ENCODE measurements at places on chromosomes 12 and 14.

- DNase-seq: no peak
These were observed 7.8 kb upstream of the PSMC1 start for GRCh38 chr14:90248594-90248993.

- DNase-seq: peak; percentile 96
These were observed at the start of gene IPO4 for GRCh38 chr14:24188251-24189058. TSS of gene IPO4 (minus strand) at chr14:24188816. CDS start at chr14:24188787, 29 bp downstream.

DNA sequence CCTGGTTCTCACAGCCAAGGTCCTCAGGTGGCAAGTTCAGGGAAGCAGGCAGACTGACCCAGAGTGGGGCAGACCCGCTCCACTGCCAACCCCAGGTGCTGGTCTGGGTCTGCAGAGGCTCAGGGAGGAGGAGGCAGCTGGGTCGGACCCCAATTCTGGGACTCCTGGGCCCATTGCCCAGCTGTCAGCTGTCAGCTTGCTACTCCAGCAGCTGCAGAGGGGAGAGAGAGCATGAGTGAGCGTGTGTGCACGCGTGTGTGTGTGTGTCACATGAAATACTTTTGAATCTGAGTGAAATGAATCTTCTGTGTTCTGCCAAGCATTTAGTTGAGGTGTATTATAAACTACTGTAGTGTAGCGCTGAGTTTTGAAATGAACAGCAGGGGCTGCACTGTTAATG, 30.8 kb downstream of the XRCC3 start:
- DNase-seq: no peak

DNA sequence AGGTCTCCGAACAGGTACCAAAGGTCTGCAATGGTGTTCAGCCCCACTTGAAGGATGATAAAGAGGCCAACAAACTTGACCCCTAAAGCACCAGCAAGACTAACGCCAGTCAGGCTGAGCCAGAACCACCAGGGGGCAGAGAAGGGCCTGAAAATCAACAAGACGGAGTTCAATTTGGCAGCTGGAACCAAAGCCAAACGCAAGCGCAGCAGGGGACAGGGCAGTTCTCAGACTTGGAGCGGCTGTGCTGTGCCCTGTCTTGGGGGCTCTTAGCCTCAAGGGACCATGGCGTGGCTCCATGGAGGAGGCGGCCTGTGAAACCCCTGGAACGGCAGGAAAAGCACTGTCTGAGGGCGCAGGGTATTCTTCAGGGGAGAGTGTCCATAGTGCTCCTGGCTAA, 19.6 kb downstream of the POMT2 start:
- peak; percentile 12 for DNase-seq

DNA sequence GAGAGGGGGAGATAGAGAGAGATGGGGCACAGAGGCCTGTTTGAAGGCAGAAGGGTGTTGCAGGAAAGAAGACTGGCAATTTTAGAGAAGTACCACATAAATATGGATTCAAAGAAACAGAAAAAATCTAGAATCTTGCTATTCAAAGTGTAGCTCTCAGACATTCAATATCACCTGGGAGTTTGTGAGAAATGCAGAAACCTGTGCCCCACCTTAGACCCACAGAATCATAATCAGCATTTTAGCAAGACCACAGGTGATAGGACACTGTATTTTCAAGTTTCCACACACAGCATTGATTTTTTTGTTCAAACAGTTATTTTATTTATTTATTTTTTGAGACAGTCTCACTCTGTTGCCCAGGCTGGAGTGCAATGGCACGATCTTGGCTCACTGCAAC, 3.3 kb downstream of the NEDD8 start:
- no peak for DNase-seq

GRCh38 chr14:35682802-35683201, 126.3 kb downstream of the RALGAPA1 start:
- DNase-seq: no peak

DNA sequence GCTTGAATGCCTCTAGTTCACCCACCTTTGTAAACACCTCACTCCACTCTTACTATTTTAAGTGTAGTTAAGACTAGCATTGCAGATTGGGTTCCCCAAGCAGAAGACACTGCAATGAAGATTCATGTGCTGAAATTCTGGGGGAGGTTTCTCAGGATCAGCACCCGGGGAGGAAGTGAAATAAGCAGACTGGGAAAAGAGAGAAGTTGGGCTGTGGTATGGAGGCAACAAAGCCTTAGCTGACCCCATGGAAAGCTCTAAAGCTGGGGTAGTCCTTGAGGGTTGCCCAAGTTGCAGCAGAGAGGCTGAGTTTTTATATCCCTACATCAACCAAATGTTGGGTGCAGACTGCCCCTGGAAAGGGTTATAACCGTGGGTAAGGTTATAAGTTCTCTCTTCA, 23.9 kb upstream of the IGF1 start:
- no peak for DNase-seq

DNA sequence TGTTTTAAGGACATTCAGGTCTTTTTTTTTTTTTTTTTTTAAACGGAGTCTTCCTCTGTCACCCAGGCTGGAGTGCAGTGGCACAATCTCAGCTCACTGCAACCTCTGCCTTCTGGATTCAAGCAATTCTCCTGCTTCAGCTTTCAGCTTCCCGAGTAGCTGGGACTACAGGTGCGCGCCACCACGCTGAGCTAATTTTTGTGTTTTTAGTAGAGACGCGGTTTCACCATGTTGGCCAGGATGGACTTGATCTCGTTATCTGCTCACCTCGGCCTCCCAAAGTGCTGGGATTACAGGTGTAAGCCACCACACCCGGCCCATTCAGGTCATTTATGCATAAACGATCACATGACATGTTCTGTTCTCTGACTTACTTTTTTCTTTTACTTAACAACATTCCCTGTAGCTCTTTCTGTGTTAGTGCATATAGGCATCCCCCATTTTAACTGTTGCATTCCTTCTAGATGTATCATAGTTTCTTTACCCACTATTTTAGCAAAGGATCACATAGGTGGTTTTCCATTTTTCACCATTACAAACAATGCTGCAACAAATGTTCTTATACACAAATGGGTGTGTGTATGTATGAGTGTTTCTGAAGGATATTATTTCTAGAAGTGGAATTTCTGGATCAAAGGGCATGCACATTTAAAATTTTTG, 74.2 kb downstream of the ARF6 start:
- no peak for DNase-seq

DNA sequence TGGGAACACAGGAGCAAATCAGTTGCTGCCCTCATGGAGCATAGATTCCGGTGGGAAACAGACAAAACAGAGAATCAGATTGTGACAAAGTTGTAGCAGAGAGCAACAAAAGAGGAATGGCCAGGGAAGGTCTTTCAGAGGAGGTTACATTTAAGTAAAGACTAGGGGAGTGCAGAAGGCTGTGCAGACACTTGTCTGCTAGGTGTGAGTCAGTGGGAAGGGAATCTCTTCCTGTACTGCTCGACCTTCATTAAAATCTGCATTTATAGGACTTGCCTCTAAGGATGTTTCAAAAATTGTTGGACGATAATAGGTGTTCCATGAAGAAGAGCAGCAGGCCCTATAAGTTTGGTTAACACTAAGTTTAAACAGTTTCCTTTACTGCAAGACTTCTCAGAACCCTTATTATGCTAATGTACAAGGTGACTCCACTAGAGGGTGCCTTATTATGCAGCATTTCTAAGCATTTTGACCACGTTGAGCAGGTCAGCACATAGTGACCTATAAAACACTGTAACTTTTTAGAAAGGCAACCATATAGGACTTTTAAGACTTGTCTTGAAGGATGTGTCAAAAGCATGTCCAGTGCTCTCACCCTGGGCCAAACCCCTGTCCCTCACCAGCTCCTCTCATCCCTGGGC, 91.8 kb upstream of the RIC8B start:
- DNase-seq: no peak

DNA sequence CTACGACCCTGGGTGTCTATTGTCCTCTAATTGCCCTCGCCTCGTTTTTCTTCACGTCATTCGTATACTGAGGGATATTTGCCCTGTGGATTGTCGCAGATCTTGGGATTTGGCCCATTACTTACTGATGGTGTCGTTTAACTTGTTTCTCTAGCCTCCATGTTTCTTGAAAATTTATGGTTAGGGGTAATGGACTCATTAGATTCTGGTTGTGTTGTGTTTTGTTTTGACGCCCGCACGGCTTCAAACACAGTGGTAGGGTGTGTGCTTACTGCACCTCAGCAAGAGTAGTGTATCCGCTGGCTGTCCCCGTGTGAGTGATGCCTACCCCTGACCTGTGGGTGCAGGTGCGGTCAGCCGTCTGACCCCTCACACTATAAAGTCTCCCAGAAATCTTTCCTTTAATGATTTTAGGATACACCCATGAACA, 874 bp upstream of the RNU6-8 start:
- peak; percentile 61 for DNase-seq

DNA sequence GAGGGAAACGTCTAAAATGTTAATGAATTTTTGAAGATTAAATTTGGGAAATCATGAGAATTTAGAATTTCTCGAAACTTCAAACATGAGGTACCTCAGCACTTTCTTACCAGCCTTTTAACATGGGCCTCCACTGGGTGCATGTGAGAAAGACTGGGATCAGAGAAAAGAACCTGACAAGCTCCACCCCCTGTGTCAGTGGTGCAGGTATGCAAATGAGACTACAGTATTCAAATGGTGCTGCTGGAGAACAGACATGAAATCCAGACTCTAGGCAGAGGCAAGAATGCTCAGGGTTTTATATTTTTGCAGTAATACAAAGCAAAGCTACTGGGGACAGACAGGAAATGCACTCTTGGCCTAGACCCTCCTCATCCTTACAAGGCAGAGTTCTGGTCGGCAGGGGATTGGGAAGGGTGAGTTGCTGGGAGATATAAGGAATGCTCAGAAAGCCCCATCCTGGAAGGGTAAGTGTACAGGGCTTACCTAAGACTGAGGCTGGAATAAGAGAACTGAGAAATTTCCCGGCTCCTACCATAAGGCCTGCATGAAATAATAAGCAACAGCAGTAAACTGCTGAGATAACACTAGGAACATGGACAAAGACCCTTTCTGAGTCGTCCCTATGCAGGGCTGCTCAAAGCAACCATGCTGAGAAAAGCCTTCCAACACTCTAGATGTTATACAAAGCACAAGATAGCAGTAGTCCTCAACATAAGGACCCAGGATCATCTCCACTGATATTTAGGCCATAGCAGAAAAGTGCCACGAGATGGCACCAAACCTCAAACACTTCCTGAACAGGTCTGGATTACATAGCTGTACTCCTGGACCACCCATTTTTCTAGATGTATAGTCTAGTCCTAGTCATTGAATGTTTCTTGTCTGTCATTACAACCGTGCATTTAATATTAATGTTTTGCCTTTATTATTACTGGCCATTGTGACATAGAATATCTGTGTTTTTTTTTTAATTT, 260.8 kb downstream of the RASSF9 start:
- DNase-seq: peak; percentile 4

Measured in NCI-H187 (cell line).